ENCODE measurements at places on chromosomes 12 and 14. TPM values are rescaled to one million over a fixed set of nuclear protein-coding genes. Genes with fewer than 3 reads are reported as not detected.

Gene FAM90A1
- total RNA-seq, result 0.52 TPM

Gene GPRC5A
- total RNA-seq, result 1.0 TPM

Gene OTOGL
- total RNA-seq, result 0.52 TPM

Gene BDKRB2
- 2.6 TPM for total RNA-seq

Gene IQSEC3
- 1.0 TPM for total RNA-seq

Gene AKAP5
- 0.52 TPM for total RNA-seq

Gene R3HDM2
- total RNA-seq, result 9.9 TPM

Gene CCDC88C
- total RNA-seq, result 9.4 TPM

Gene SIX4
- total RNA-seq, result 11.0 TPM

Gene UNC79
- total RNA-seq, result under 0.01 TPM

Gene KRT82
- total RNA-seq, result not detected

Gene LTBP2
- total RNA-seq, result 12.0 TPM

Gene SOX5
- total RNA-seq, result 6.3 TPM

Gene SERPINA9
- total RNA-seq, result not detected

Gene KRT83
- not detected for total RNA-seq
